ENCODE measurements at places on chromosomes 5 and 9.

GRCh38 chr5:110611817-110612216 is 114.7 kb downstream of the TMEM232 start:
- no peak for DNase-seq

GRCh38 chr9:128054087-128054486 is 13.0 kb downstream of the NAIF1 start:
- no peak for DNase-seq

- DNase-seq = no peak
These were observed 305.5 kb downstream of the EPB41L4A start for GRCh38 chr5:112113565-112113964.

- DNase-seq = no peak
These were observed 18.3 kb downstream of the RFX3 start for GRCh38 chr9:3507395-3508077.

- DNase-seq = no peak
These were observed 450.4 kb downstream of the GADD45G start for GRCh38 chr9:90055226-90055625.

- DNase-seq = no peak
These were observed 138.8 kb downstream of the SMC2 start for GRCh38 chr9:104232781-104233341.
